T-helper 2 cell treated with Interferon-gamma antibody and Interleukin-4, amounts not matched to agents 5 μg/mL and 100 μg/mL, for 36 hours (primary cell): ENCODE measurements at places on chromosomes 2 and 18.

DNA sequence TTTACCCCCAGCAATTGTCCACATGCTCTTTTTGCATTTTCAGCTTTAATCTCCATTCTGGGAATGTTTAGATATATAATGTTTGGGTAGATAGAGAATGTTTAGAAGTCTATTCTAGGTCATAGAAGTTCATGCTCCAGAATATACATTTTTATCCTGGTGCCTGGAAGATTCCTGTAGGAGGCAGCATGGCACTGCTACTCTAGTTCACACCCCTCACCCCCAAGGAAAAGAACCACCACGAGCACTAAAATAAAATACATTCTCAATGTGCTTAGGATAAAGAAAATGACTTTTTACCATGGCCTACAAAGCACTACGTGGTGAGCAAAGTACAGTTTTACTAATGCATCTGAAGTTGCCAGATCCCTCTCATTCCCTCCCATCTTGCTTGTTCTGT is 53.8 kb downstream of the MYO1B start:
- DNase-seq, result no peak

GRCh38 chr2:139067072-139067471 is 286.9 kb upstream of the NXPH2 start:
- DNase-seq, result no peak

DNA sequence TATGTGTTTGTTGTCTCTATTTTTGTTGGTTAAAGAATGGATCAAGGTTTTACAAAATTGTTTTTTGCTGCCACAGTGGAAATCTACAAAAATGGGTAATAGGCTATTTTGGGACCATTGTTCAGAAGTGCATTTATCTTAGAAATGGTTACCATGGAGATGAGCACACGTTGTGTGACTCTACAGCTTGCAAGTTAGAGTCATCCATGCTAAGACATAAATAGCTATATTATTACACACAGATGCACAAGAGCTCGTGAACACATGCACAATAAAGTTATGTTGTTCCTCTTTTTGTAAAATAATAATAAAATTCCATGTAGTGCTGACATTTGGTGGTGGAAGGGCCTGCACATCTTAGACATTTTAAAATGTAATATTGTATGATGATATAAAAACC is 15.5 kb upstream of the DUSP19 start:
- no peak for DNase-seq

DNA sequence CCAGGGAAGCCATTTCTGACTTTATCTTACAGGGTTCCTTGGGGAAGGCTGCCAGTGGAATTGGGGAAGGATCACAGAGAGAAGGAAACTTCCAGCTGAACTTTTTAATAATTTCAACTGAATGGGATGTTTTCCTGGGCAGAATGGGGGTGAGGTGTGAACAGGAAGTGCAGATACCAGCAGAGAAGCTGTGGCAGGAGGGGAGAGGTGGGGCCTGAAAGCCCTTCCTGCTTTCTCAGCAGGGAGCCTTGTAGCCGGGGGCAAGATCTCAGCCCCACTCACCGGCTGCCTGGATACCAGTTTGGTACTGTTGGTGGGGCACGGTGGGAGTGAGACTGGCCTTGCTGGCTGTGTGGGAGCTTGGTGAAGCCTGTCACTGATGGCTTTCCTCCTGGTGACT is 170.5 kb downstream of the ZBTB7C start:
- DNase-seq, result no peak

- no peak for DNase-seq
Observed at GRCh38 chr2:237688081-237688480, 60.7 kb downstream of the LRRFIP1 start.

- DNase-seq, result no peak
Observed at GRCh38 chr18:23523429-23524212, 20.3 kb downstream of the RMC1 start.

DNA sequence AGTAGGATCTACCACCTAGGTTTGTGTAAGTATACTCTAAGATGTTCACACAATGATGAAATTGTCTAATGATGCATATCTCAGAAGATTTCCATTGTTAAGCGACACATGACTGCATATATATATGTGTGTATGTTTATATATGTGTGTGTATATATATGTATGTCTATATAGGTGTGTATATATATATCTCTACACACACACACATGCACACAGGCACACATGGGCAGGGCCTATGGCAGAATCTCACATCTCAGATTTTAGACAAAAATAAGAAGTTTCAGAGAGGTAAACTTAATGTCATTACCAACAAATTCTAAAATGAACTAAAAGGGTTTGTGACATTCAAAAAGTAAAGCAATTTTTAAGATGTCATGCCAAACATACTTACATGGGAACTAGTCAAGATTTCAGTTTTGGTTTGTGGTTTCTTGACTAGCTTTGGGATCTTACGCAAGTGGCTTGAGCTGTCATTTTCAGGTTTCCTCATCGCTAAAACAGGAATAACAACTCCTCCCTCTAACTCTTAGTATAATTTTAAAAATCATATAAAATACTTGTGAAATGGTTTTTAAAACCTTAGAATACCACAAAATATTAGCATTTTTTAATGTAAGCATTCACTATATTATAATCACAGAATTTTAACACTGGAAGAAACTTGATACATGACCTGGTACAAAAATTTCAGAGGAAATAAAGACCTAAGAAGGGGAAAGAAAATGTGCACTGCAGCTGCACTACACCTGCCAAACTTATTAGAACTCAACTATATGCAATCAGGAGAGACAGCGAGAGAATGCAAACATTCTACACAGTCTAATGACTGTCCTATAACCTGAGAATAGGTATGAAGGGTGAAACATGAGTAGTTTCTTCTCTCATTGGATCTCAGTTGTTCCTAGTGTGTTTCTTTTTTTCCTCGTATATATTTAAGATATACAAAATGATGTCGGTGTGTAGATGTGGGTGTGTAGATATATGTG is 75.7 kb downstream of the TTC21B start:
- peak; percentile 6 for DNase-seq

GRCh38 chr2:1780693-1781092 is 36.4 kb upstream of the PXDN start:
- DNase-seq, result no peak

DNA sequence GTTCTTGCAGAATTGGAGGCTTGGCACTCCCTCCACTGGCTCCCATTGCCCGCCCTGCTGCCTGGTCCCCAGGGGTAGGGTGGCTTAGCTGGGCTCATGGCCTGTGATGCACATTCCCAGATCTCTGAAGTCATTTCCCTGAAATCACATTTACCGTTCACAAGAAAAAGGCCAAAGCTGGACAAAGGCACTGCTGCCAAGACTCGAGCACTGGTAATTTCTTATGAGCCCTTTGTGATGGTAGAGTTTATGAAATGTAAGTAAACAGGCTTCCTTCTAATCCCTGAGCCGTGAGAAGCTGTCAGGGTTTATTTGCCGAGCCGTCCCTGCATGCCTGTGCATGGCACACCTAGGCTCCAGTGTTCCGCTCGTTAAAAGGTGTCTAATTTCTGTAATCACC is 247.2 kb upstream of the EPAS1 start:
- DNase-seq, result no peak

- DNase-seq, result no peak
Observed at GRCh38 chr2:53867169-53867568, 7.4 kb upstream of the GPR75 start.
